ENCODE measurements at places on chromosomes 7 and 10. TPM values are rescaled to one million over a fixed set of nuclear protein-coding genes. Genes with fewer than 3 reads are reported as not detected.

The CCDC136 gene
- 10.8 TPM for total RNA-seq

DNA sequence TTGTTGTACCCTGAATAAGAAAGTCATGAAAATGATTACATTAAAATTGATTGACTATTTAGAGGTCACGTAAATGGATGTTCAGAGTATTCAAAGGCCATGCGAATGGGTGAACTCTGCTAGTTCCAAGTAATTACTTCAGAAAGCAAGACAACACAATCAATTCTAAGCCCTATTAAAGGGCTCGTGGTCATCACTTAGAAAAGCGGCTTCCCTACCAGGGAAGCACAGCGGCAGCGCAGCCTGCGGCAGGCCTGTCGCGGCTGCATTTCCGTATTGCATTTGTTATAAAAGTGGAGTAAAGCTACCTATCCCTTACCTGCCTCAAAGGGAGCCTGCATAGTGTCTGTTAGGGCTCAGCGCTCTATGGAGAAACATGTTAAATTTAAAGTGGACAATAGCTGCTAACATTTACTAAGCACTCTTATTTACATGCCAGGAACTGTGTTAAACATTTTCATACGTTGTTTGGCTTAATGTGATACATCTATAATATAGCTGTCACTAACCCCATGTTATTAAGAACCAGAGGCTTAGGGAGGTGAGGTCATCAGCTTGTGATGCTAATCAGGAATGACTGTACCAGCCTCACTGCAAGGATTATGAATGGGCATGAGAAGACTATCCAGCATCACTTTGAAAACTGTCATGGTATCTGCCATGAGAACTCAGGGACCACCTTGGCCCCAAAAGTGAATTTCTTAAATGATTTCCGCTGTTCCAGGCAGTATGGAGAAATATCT, 187.5 kb downstream of the CELF2 start:
- DNase-seq: no peak
- no peaks in the 10 kb centered on the region for H3K27me3 ChIP-seq

GRCh38 chr10:5813091-5813340, 218 bp downstream of the GDI2 start:
- H3K4me3 ChIP-seq: peak overlapping the region; percentile 83
- H3K4me1 ChIP-seq: peaks cover 50% of the 10 kb centered on the region
- H3K36me3 ChIP-seq: no peaks in the 10 kb centered on the region
- no peak for DNase-seq
- peak overlapping the region; percentile 94 for H3K27ac ChIP-seq

GRCh38 chr10:90018819-90019218, 317.4 kb downstream of the KIF20B start:
- H3K4me3 ChIP-seq: no peak overlapping the region
- H3K27ac ChIP-seq: no peak overlapping the region
- no peak for DNase-seq
- no peaks in the 10 kb centered on the region for H3K4me1 ChIP-seq

Data from osteocyte (in vitro differentiated cells).